Naive thymus-derived CD8-positive, alpha-beta T cell (primary cell): ENCODE measurements at places on chromosomes 2 and 18.
A peak's percentile ranks its signal among the peaks of the same experiment; 100 is the strongest.

GRCh38 chr2:19488009-19488691, 129.7 kb upstream of the OSR1 start:
- no peak for DNase-seq

DNA sequence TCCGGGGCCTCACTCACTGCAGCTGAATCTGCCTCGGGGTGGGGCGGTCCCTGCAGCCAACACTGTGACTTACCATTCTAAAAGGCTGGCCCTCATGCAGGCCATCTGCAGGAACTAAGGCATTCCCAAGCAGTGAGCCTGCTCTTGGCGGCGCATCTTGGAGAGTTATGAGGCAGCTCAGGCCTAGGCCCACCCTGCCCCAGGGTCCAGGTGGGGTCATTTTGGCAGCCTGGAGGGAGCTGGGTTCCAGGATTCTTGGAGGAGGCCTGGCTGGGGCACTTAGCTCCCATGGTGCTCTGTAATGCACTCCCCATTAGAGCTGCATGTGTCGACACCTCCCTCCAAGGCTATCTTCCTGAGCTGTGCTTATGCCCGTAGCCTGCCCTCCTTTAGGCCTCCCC, 14.8 kb upstream of the BIN1 start:
- no peak for DNase-seq

DNA sequence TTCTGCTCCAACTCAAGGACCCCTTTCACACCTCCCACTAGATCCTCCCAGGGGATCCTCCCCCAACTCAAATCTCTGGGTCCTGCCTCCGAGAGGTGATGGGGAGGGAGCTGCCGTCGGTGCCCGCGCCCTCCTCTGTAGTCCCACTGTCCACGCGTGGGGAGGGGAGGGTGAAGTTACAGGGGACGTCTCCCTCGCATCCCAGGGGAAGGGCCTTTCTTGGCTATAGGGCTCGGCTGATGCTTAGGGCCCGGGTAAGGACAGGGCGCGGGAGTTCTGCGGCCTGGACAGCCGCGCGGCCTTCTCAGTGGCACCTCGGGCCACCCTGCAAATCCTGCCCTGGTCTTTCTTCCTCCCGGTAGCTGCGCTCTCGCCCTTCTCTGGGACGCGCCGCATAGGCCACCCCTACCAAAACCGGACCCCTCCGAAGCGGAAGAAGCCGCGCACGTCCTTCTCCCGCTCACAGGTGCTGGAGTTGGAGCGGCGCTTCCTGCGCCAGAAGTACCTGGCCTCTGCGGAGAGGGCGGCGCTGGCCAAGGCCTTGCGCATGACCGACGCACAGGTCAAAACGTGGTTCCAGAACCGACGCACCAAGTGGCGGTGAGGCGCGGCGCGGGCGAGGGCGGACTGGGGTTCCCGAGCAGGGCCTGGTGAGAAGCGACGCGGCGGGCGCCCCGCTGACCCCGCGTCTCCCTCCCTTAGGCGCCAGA, 1.2 kb downstream of the TLX2 start:
- DNase-seq = no peak

GRCh38 chr18:70423120-70423519, 134.3 kb downstream of the SOCS6 start:
- DNase-seq = no peak

- DNase-seq = no peak
Observed at GRCh38 chr18:69817335-69817940, 130.2 kb downstream of the CD226 start.

- DNase-seq = no peak
Observed at GRCh38 chr2:74881176-74881575, 47.2 kb downstream of the HK2 start.

- no peak for DNase-seq
Observed at GRCh38 chr2:242011991-242012764, 142.6 kb downstream of the RTP5 start.

GRCh38 chr2:55948176-55948923, 24.8 kb upstream of the EFEMP1 start:
- DNase-seq = no peak

DNA sequence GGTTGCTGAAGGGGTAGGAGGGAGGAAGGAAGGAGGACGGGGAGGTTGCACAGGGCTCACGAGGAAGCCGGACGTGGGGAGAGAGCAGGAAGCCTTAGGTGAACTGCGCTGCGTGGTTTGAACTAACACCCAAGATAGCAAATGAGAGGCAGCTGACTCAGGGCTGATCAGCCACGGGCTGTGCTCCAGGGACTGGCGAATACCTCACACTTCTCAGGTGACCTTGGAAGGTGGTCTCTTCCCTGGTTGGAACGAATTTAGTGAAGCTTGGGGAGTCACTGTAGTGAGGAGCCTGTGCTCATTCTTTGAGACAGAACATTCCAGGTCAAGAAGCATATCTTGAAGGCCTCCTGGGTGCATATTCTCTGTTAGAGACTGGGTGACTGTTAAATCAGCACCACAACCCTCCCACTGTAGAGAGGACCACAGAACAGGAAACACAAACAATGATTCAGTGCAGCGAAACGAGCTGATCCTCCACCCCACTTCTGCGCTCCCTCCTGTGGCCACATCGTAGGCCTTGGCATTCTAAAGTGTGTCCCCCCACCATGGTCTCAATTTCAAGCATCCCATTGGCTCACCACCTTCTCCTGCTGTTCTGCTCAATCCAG, 33.8 kb downstream of the TOGARAM2 start:
- DNase-seq = peak; percentile 77

DNA sequence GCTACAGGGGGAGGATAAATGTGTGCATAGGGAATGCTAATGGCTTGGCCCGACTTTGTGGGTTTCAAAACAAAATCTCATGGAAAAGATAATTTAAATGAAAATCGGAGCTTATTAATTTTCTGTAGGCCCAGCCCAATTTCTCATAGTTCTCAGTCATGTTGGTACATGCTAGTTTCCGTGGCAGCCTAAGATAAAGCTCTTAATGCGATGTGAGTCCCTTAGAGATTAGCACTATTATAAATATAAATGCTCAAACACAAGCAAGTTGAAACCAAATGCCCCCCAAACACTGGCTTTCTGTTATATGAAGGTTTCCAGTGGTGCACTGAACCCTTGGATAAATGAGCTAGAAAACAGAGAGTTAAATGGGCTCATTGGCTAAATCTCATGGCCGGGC, 168.0 kb downstream of the BCL2 start:
- DNase-seq = no peak

DNA sequence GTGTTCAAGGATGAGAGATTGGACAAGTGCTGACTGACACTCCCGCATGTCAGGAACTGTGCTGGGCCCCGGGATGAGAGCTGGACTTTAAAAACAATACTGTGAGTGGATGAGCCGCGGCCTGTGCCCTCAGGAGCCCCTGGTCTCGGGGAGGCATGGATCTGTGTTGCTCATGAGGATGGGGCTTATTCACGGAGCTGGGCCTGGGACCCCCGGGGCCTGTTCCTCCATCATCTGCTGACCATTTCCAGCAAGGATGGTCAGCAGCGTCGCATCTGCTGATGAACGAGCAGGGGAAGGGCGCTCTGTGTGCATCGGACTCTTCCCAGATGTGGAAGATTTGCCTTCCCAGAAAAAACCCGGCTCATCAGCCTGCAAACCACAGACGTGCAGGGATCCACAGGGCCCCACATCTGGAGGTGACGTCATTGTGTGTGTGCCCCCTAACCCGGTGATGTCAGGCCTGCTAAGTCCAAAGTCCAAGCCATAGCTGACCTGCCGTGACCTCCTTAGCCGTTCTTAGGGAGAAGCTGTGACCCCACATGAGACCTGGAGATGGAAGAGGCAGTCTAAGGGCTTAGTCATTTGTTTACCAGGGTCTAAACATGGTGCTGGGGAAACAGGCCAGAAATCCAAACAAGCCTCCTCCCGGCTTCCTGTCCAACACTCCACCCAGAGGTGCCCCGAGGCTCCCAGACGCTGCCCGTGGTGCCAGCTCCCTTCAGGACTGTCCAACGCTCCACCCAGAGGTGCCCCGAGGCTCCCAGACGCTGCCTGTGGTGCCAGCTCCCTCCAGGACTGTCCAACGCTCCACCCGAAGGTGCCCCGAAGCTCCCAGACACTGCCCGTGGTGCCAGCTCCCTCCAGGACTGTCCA, 143.9 kb downstream of the PXDN start:
- DNase-seq = no peak

GRCh38 chr2:239498981-239499634, 98.3 kb upstream of the HDAC4 start:
- no peak for DNase-seq

GRCh38 chr2:241463276-241464135, 44.9 kb downstream of the STK25 start:
- no peak for DNase-seq

GRCh38 chr2:104028061-104028460, 825.9 kb upstream of the POU3F3 start:
- no peak for DNase-seq

GRCh38 chr2:235893129-235893698, 275.0 kb downstream of the GBX2 start:
- no peak for DNase-seq

- DNase-seq = no peak
Observed at GRCh38 chr18:62596145-62597005, 73.5 kb downstream of the ZCCHC2 start.

DNA sequence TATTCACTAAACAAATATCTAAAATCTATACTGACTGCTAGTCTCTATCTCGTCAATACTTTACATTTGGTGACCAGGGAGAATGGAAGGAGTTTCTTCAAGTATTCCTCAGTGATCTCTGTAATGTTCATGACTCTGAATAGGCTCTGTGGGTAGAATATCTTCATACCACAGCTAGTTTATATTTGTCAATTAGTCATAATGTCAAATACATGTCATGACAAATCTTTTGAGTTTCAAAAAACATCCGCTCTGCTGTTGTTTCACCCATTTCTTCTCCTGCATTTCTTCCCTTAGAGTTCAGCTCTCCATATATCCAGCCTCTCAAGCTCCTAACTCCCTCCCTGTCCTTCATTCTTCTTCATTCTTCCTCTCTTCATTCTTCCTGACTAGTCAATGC, 206.5 kb upstream of the FANCL start:
- no peak for DNase-seq

GRCh38 chr2:95138702-95139101, 17.1 kb upstream of the MRPS5 start:
- no peak for DNase-seq

- no peak for DNase-seq
Observed at GRCh38 chr2:3868012-3868805, 164.8 kb downstream of the DCDC2C start.

DNA sequence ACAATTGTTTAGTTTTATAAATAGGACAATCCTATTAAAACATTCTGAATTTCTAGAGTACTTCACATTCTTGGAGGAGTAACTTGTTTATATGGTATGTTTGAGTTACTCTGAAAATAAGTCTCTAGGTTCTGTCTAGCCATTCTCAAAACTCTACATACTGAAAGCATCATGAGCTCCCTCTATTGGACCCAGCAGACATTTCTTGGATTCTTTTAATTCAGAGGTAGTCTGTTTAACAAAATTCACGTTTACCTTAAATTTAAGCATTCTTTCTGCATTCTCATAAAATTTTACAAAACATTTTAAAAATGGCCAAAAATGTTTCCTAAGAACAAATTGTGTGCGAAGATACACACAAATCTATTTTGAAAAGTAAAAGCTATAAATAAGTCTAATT, 15.3 kb downstream of the SP9 start:
- no peak for DNase-seq

DNA sequence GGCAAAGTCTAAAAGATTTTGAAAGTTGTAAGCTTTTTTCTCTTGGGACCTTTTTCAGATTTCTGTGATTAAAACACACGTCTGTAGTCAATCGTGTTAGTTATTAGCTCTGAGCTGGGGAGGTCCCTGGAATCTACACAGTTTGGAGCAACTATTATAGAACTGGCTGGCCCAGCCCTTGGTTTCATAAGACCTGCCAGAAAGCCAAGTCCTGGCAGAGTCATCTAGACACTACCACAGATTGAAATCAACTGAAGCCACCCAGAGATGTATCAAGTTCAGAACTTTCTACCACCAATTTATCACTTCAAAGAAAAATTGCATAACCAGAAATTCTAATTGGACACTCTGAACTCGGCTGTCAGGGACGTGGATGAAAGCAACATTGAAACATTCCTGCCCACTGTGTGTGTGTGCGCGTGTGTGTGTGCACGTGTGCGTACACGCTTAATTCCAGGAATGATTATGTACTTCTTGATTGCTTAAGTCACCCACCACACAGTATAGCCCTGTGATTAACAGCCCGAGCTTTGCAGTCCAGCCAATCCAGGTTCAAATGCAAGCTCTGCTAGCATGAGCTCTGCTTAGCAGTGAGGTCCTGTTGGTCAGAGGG, 126.3 kb downstream of the TPGS2 start:
- DNase-seq = no peak
